ENCODE measurements at places on chromosomes 11 and 22. TPM values are rescaled to one million over a fixed set of nuclear protein-coding genes. Genes with fewer than 3 reads are reported as not detected.

DNA sequence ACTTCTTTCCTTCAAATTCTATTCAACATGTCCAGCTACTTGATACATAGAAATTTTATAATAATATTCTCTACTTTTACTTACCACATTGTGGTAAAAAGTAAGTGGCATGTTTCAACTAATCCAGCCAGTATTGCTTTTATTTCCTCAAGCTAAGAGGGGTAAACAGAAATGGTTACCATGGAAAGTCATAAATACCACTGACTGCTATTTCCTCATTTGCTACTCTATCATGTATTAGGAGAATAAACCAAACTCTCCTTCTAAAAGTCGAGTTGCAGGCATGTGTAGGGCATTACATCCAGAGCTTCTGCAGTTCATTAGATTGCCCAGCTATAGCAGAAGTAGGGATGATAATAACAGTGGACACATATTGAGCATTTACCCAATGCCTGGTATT is 208.4 kb downstream of the MAML2 start:
- no peak overlapping the region for H3K27ac ChIP-seq
- DNase-seq: no peak
- no peaks in the 10 kb centered on the region for H3K36me3 ChIP-seq
- peaks cover 1% of the 10 kb centered on the region for H3K4me1 ChIP-seq
- no peak overlapping the region for H3K4me3 ChIP-seq

GRCh38 chr22:41338614-41339212 is 37.4 kb downstream of the ZC3H7B start:
- no peak for DNase-seq
- H3K4me3 ChIP-seq: no peak overlapping the region

DNA sequence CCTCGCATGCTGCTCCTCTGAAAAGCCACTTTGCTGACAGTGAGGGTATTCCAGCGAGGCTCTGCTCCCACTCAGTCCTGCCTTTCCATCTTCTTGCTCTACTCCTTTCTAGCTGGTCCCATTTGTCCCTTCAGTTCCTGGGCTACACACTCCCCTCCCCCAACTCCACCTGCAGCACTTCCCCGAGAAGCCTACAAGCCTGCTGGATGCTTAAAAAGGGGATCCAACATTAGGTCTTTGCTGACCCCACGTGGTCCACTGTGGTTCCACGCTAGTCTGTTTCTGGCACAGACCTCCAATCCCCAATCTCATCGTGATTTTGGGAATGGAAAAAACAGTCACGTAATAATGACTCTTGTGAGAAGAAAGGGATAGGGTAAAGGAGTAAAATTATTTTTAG is 121.6 kb upstream of the SNX19 start:
- no peaks in the 10 kb centered on the region for H3K27me3 ChIP-seq
- no peaks in the 10 kb centered on the region for H3K36me3 ChIP-seq
- H3K4me1 ChIP-seq: no peaks in the 10 kb centered on the region
- H3K4me3 ChIP-seq: no peak overlapping the region
- DNase-seq: no peak
- H3K27ac ChIP-seq: no peak overlapping the region

DNA sequence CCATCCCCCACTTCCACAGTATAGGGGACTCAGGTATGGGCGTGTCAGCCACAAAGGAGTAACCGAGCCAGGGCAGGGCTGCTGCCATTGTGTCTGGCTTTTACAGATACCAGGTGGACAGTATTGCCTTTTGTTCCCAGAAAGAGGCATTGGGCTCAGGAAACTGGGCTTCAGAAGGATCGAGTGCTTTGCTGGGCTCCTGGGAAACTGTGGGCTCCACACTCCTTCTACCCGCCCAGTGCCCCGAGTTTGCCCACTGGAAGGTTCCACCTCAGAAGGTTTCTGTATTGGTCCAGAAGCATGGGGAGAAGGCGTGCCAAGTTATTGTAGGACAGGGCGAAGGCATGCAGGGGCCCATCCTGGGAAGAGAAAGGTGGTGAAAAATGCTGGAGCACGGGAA is 894.4 kb downstream of the TBC1D22A start:
- H3K4me3 ChIP-seq: no peak overlapping the region
- H3K4me1 ChIP-seq: no peaks in the 10 kb centered on the region
- no peaks in the 10 kb centered on the region for H3K27me3 ChIP-seq
- H3K36me3 ChIP-seq: no peaks in the 10 kb centered on the region

GRCh38 chr22:24996420-24996952 is 44.0 kb downstream of the KIAA1671 start:
- H3K36me3 ChIP-seq: no peaks in the 10 kb centered on the region
- no peak for DNase-seq
- H3K27ac ChIP-seq: no peak overlapping the region
- no peaks in the 10 kb centered on the region for H3K4me1 ChIP-seq
- no peaks in the 10 kb centered on the region for H3K27me3 ChIP-seq

GRCh38 chr11:14645985-14646900 is 2.6 kb downstream of the PDE3B start:
- DNase-seq: no peak
- H3K4me1 ChIP-seq: peaks cover 4% of the 10 kb centered on the region
- H3K4me3 ChIP-seq: peak overlapping the region; percentile 15
- H3K27ac ChIP-seq: no peak overlapping the region
- no peaks in the 10 kb centered on the region for H3K27me3 ChIP-seq

DNA sequence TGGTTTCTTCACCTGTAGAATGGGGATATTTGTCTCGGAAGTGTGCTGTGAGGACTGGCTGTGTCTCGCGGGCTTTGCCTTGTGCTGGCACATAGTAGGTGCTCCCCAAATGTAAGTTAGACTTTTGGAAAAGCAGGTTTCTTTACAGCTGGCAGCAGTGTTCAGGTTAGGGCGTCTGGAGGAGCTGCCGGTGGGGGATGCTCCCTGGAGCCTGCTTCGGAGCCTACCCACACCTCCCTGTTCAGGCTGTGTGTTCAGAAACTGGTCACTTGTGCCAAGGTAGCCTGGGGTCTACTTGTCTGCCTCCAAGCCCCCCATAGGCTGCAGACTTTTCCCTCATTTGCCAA is 60.0 kb downstream of the OTOG start:
- H3K4me1 ChIP-seq: no peaks in the 10 kb centered on the region
- no peak overlapping the region for H3K4me3 ChIP-seq
- H3K27me3 ChIP-seq: no peaks in the 10 kb centered on the region
- no peak overlapping the region for H3K27ac ChIP-seq

- H3K36me3 ChIP-seq: no peaks in the 10 kb centered on the region
- no peak for DNase-seq
- H3K27ac ChIP-seq: no peak overlapping the region
- H3K4me1 ChIP-seq: peaks cover 17% of the 10 kb centered on the region
- H3K4me3 ChIP-seq: no peak overlapping the region
Measured at GRCh38 chr11:134231958-134232659, 7.6 kb downstream of the VPS26B start.

DNA sequence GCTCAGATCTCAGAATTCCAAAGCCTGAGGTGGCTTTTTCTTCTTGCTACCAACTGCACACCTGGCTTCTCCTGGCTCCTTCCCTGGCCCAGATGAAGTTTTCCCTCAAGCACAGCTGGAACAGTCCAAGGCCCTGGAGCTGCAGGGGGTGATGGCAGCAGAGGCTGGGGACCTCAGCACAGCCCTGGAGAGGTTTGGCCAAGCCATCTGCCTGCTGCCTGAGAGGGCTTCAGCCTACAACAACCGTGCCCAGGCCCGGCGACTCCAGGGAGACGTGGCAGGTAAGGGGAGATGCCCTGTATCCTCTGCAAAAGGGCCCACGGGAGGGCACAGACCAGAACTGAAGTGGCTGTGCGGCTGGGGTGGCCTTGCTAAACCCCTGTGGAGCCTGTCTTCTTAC is 1.2 kb downstream of the TTC36 start:
- no peak overlapping the region for H3K27ac ChIP-seq
- no peak for DNase-seq
- H3K4me3 ChIP-seq: no peak overlapping the region
- H3K27me3 ChIP-seq: no peaks in the 10 kb centered on the region
- H3K36me3 ChIP-seq: no peaks in the 10 kb centered on the region

GRCh38 chr22:20531404-20532201 is 24.2 kb downstream of the MED15 start:
- no peaks in the 10 kb centered on the region for H3K27me3 ChIP-seq
- no peak overlapping the region for H3K4me3 ChIP-seq
- DNase-seq: no peak
- peaks cover 24% of the 10 kb centered on the region for H3K4me1 ChIP-seq
- H3K36me3 ChIP-seq: no peaks in the 10 kb centered on the region

DNA sequence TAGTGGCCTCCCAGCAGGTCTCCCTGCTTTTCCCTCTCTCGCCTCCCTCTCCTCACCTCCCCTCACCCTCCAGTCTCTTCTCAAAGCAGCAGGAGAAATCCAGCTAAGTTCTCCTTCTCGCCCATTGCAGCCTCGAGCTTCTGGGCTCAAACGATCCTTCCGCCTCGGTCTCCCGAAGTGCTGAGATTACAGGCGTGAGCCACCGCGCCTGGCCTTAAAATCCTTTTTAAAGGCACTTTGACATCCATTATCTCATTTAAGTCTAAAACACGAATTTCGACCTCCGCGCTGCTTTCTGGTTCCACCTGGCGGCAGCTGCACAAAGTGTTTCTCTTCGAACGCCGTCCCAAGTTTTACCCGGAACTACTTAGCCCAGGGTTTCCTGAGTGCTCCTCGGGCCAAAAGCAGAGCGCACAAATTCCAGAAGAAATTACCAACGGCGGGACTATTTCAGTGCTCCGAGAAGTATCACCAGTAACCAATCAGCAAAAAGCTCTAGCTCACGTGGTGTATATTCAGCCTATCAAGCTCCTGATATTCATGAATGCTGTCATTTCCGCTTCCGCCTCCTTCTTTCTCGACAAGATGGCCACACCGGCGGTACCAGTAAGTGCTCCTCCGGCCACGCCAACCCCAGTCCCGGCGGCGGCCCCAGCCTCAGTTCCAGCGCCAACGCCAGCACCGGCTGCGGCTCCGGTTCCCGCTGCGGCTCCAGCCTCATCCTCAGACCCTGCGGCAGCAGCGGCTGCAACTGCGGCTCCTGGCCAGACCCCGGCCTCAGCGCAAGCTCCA is at the start of gene EIF3F:
Gene EIF3F (plus strand): TSS at position 570 of the 792 bp plus-strand sequence. CDS start 16 bp downstream, at position 586.
- no peaks in the 10 kb centered on the region for H3K36me3 ChIP-seq
- peak within 1 kb of the TSS; percentile 87 for H3K4me3 ChIP-seq
- H3K4me1 ChIP-seq: peaks cover 6% of the 10 kb centered on the region
- peak within 1 kb of the TSS; percentile 64 for H3K27ac ChIP-seq
- peak; percentile 92 for DNase-seq
- no peaks in the 10 kb centered on the region for H3K27me3 ChIP-seq

DNA sequence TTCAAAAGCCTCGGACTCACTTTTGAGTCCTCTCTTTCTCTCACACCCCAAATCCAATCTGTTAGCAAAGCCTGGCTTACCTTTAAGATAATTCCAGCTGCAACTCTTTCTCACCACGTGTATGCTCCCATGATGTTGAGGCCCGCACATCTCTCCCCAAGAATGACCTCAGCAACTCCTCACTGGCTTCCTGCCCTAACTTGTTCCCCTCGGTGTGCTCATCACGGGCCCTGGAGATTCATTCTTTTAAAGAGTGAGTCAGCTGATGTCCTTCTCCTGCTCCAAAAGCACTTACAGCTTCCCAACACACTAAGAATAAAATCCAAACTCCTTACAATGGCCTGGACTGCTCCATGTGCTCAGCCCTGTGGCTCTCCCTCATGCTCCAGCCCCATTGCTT is 1041.3 kb downstream of the OPCML start:
- no peak overlapping the region for H3K4me3 ChIP-seq
- no peaks in the 10 kb centered on the region for H3K4me1 ChIP-seq
- no peaks in the 10 kb centered on the region for H3K36me3 ChIP-seq
- no peak for DNase-seq
- H3K27ac ChIP-seq: no peak overlapping the region

DNA sequence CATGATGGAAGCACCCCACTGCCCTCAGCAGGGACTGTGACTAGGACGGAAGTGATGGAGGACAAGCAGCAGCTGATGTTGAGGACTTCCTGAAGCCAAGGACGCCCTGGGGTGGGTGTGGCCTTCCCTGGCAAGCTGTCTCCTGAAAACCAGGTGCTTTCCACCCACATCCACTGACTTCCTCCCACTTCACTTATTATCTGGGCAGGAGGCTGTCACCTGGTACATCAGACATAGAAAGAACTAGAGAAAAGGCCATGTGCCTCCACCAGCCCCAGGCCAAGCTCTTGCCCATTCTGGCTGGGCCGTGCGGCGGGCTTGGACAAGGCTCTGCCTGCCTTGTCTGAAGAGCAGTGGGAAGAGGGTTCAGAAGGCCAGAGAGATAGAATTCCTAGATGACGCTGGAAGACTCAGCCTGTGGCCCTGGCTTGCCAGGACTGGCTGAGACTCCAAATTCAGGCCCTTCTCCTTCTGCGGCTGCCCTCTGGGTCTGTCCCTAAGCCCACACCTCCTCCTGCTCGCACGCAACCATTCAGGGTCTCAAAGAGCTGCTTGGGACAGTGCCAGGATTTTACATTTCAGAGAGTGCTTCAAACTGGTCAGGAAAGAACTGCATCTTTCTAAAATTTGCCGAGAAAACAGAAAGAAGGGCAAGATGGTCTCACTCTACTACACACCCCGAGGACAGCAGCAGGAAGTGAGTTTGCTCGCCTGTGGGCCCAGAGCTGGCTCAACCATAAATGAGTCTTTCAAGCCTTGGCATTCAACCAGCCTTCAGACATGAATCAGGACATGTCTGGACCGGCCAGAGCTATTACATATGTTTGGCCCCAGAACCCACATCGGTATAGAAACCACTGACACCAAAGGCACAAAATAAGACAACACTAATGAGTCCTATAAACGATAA is 13.3 kb downstream of the ARHGAP1 start:
- no peaks in the 10 kb centered on the region for H3K36me3 ChIP-seq
- no peaks in the 10 kb centered on the region for H3K27me3 ChIP-seq
- no peak overlapping the region for H3K4me3 ChIP-seq

DNA sequence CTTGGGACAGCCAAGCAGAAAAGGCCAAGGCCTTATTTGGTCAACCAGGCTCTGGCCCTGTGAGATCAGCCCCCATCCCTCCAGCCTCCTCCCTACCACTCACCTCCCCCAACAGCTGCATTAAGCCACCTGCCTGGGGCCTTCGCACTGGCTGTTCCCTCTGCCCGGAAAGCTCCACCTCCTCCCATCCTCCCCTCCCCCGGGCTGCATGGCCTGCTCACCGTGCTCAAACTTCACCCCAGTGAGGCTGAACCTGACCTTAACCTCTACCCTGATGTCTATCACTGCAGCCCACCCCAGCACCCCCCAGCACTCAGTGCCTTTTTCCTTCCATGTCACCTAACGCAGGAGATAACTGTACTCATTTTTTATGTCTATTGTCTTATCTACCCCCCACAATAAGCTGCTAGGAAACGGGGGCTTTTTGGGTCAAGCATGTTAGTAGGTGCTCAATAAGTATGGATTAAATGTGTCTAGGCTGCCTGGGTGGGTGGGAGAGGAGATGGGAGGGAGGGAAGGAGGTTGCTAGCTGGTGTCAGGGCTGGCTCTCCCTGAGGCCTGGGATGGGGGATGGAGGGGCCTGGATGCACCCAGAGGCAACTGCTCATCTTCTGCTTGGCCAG is 912 bp downstream of the PTPRCAP start:
- H3K36me3 ChIP-seq: no peaks in the 10 kb centered on the region
- H3K27ac ChIP-seq: no peak overlapping the region
- no peak overlapping the region for H3K4me3 ChIP-seq
- no peak for DNase-seq
- no peaks in the 10 kb centered on the region for H3K27me3 ChIP-seq
- H3K4me1 ChIP-seq: no peaks in the 10 kb centered on the region

- H3K4me3 ChIP-seq: no peak overlapping the region
- no peak overlapping the region for H3K27ac ChIP-seq
- no peaks in the 10 kb centered on the region for H3K4me1 ChIP-seq
- H3K27me3 ChIP-seq: no peaks in the 10 kb centered on the region
- DNase-seq: no peak
- no peaks in the 10 kb centered on the region for H3K36me3 ChIP-seq
Measured at GRCh38 chr11:35598254-35599125, 19.8 kb upstream of the FJX1 start.

DEFB131B gene
- not detected for polyA plus RNA-seq

RIMBP3B gene
- not detected for polyA plus RNA-seq

AQP11 gene
- 7.7 TPM for polyA plus RNA-seq

KCNJ11 gene
- polyA plus RNA-seq: 0.31 TPM

B3GAT1 gene
- 0.23 TPM for polyA plus RNA-seq

TRPM5 gene
- polyA plus RNA-seq: 0.05 TPM

GTSE1 gene
- polyA plus RNA-seq: 0.40 TPM

GRM5 gene
- polyA plus RNA-seq: not detected

ROBO3 gene
- polyA plus RNA-seq: 15.2 TPM
